ENCODE measurements at places on chromosomes 5 and 9. TPM values are rescaled to one million over a fixed set of nuclear protein-coding genes. Genes with fewer than 3 reads are reported as not detected.
A peak's percentile ranks its signal among the peaks of the same experiment; 100 is the strongest.

- no peak for DNase-seq
- H3K36me3 ChIP-seq, result no peaks in the 10 kb centered on the region
- no peak overlapping the region for H3K4me3 ChIP-seq
- H3K27ac ChIP-seq, result no peak overlapping the region
- no peaks in the 10 kb centered on the region for H3K27me3 ChIP-seq
These were observed 24.5 kb downstream of the FGD3 start for GRCh38 chr9:92971776-92972175.

GRCh38 chr5:145243016-145243415 is 592.1 kb downstream of the PRELID2 start:
- DNase-seq, result no peak
- H3K4me1 ChIP-seq, result no peaks in the 10 kb centered on the region
- no peak overlapping the region for H3K4me3 ChIP-seq
- H3K27me3 ChIP-seq, result no peaks in the 10 kb centered on the region
- no peaks in the 10 kb centered on the region for H3K36me3 ChIP-seq

DNA sequence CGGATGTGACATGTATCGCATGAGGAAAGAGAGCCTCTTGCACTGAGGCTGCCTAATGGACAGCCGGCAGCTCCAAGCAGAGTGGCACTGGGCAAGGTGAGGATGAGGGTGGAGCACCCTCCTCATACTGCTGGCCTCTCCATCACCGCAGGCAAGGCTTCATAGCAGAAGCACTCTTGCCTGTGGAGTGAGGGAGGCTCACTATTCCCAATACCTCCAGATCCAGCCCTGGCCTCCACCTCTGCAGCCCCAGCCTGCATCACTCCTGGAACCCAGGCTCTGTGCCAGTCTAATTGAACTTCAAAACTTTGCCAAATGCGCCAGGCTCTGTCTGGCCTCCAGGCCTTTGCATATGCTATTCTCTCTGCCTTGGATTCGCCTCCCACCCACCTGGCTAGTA is 29.7 kb upstream of the ARAP3 start:
- H3K36me3 ChIP-seq, result no peaks in the 10 kb centered on the region
- no peaks in the 10 kb centered on the region for H3K27me3 ChIP-seq
- no peak for DNase-seq
- H3K4me1 ChIP-seq, result no peaks in the 10 kb centered on the region

- H3K36me3 ChIP-seq, result no peaks in the 10 kb centered on the region
- DNase-seq, result no peak
- no peak overlapping the region for H3K4me3 ChIP-seq
- H3K27me3 ChIP-seq, result no peaks in the 10 kb centered on the region
- no peak overlapping the region for H3K27ac ChIP-seq
These were observed 140.1 kb downstream of the MTX3 start for GRCh38 chr5:79850941-79851340.

GRCh38 chr5:107724642-107725041 is 53.9 kb upstream of the EFNA5 start:
- H3K4me1 ChIP-seq, result no peaks in the 10 kb centered on the region
- H3K36me3 ChIP-seq, result no peaks in the 10 kb centered on the region
- no peaks in the 10 kb centered on the region for H3K27me3 ChIP-seq
- no peak for DNase-seq
- H3K4me3 ChIP-seq, result no peak overlapping the region

- no peak overlapping the region for H3K27ac ChIP-seq
- no peaks in the 10 kb centered on the region for H3K36me3 ChIP-seq
- no peaks in the 10 kb centered on the region for H3K27me3 ChIP-seq
- no peaks in the 10 kb centered on the region for H3K4me1 ChIP-seq
- H3K4me3 ChIP-seq, result no peak overlapping the region
These were observed 56.9 kb downstream of the ACER2 start for GRCh38 chr9:19465586-19466279.

The CSF2 gene
- not detected for total RNA-seq

- H3K27ac ChIP-seq, result no peak overlapping the region
- H3K36me3 ChIP-seq, result no peaks in the 10 kb centered on the region
- H3K4me3 ChIP-seq, result no peak overlapping the region
- H3K27me3 ChIP-seq, result no peaks in the 10 kb centered on the region
- no peak for DNase-seq
These were observed 958 bp downstream of the CD180 start for GRCh38 chr5:67195406-67196275.

The CKMT2 gene
- total RNA-seq, result 0.40 TPM

DNA sequence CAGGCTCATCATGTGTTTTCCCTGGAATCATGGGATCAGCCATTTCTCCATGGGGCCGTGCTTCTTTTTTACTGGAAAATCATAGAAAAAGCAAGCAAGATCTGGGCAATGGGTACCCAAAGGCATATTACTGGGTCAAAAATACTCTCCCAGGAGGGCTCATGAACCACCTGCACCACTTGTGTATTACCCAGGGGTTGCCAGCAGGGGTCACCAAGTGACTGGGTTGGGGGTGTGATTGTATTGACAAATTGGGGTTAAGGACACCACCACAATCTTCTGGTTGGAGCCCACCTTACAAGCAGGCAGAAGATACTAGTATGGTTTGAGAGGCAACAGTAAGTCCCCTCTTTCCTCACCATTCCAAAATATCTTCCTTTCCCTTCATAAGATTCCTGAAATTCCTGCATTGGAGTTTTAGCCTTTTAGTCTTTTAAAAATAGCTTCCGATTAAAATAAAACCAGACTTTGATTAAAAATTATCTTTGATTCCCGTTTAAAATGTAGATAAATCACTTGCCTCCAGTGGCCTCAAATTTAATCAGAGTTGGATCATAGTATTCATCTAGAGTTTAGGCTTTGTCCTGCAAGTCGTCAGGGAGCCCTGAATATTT is 603.3 kb downstream of the KIF4B start:
- H3K4me1 ChIP-seq, result no peaks in the 10 kb centered on the region
- no peaks in the 10 kb centered on the region for H3K27me3 ChIP-seq
- H3K27ac ChIP-seq, result no peak overlapping the region
- no peaks in the 10 kb centered on the region for H3K36me3 ChIP-seq

The CATSPER3 gene
- total RNA-seq, result 0.85 TPM

The NPDC1 gene
- total RNA-seq, result 149 TPM

DNA sequence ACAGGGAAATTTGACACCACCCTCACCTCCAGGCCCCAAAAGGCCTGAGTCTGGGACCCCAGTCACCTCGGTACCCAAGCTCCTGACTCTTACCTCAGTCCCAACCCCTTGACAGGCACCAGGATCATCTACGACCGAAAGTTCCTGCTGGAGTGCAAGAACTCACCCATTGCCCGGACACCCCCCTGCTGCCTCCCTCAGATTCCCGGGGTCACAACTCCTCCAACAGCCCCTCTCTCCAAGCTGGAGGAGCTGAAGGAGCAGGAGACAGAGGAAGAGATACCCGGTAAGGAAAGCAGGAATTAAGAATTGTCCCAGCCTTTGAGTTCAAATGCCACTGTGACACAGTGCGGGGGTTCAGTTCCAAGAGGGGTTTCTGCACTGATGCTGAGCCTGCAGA is 1.3 kb downstream of the EIF4EBP3 start:
- DNase-seq, result no peak
- peak overlapping the region; percentile 93 for H3K27ac ChIP-seq
- peaks cover 13% of the 10 kb centered on the region for H3K36me3 ChIP-seq
- H3K4me1 ChIP-seq, result peaks cover 22% of the 10 kb centered on the region
- H3K4me3 ChIP-seq, result no peak overlapping the region
- H3K27me3 ChIP-seq, result no peaks in the 10 kb centered on the region

DNA sequence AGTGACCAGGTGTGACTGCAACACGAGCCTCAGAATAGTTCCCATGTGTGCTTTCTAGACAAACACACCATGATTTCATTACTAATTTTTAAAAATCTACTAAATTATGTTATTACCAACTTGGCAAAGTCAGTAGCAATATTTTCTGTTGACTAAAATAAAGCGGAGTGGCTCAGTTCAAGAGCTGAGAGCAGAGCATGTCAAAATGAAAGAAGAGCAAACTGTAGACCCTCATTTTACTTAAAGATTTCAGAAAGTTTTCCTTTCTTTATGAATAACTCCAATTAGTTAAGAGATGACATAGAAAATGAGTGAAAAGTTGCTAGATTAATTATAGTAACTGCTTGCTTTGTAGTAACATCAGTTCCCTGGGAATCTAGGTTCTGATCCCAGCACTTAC is 17.9 kb downstream of the OXCT1 start:
- no peak overlapping the region for H3K4me3 ChIP-seq
- no peaks in the 10 kb centered on the region for H3K4me1 ChIP-seq
- H3K36me3 ChIP-seq, result no peaks in the 10 kb centered on the region
- no peaks in the 10 kb centered on the region for H3K27me3 ChIP-seq

The MYMK gene
- not detected for total RNA-seq

The PDCD1LG2 gene
- total RNA-seq, result 1.0 TPM

DNA sequence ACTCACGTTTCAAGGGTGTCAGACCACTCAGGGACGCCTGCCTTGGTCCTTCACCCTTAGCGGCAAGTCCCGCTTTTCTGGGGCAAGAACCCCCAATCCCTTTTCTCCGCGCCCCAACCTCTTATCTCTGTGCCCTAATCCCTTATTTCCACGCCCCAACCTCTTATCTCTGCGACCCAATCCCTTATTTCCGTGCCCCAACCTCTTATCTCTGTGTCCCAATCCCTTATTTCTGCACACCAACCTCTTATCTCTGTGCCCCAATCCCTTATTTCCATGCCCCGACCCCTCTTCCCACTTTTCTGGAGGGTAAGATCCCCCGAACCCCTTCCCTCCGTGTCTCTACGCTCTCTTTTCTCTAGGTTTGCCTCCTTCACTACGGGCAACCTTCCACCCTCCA is 139.4 kb downstream of the DAB2IP start:
- H3K4me3 ChIP-seq, result no peak overlapping the region
- no peaks in the 10 kb centered on the region for H3K27me3 ChIP-seq
- H3K36me3 ChIP-seq, result no peaks in the 10 kb centered on the region
- no peak overlapping the region for H3K27ac ChIP-seq

The INSL6 gene
- total RNA-seq, result not detected

All from colonic mucosa (tissue), 4 donors.